ENCODE measurements at places on chromosomes 3 and 15. TPM values are rescaled to one million over a fixed set of nuclear protein-coding genes. Genes with fewer than 3 reads are reported as not detected.

Gene C15orf39
- total RNA-seq: 17.5 TPM

- no peak for DNase-seq
These were observed 107.2 kb downstream of the IL1RAP start for GRCh38 chr3:190620886-190621608.

DNA sequence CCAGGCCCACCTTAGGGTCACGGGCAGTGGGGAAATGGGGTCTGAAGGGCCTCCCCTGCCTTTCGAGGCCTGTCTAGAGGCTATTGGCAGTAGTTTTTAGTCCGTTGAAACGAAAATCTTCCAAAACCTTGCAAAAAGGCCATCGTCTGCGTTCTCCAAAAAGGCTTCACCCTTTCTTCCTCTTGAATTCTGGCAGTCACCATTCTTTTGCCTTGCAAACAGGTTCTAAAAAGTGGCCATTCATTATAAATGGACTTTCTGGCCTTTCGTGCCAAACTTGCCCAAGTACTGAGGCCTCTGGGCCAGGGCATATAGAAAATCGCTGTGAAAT is 367 bp upstream of the TARS3 start:
- DNase-seq: no peak

Gene CEP19
- 5.5 TPM for total RNA-seq

- DNase-seq: no peak
These were observed 177.2 kb downstream of the LRRC3B start for GRCh38 chr3:26799679-26800317.

Gene GOLGA6B
- 1.1 TPM for total RNA-seq

Gene MAGEL2
- total RNA-seq: not detected

- no peak for DNase-seq
These were observed 111.8 kb upstream of the C15orf61 start for GRCh38 chr15:67409175-67409574.

GRCh38 chr15:35289024-35289617 is 204.0 kb upstream of the NANOGP8 start:
- no peak for DNase-seq

Gene ABI3BP
- 0.12 TPM for total RNA-seq

DNA sequence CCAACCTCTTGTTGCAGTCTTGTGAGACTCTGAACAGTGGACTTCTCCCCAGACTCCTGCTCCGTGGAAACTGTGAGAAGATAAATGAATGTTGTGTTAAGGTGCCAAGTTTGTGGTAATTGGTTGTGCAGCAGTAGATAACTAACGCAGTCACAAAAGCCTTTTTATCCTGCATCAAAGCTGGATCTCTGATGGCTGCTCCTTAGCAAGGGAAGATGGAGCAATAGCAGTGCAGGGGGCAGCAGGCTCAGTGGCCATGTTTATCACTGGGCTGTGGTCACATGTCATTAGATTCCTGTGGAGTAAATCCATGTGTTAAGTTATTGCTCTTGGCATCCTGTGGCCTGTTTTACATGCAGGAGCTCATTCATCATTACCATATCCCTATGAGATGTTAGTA is 13.5 kb downstream of the CMTM7 start:
- DNase-seq: no peak

Gene MB21D2
- total RNA-seq: 3.7 TPM

DNA sequence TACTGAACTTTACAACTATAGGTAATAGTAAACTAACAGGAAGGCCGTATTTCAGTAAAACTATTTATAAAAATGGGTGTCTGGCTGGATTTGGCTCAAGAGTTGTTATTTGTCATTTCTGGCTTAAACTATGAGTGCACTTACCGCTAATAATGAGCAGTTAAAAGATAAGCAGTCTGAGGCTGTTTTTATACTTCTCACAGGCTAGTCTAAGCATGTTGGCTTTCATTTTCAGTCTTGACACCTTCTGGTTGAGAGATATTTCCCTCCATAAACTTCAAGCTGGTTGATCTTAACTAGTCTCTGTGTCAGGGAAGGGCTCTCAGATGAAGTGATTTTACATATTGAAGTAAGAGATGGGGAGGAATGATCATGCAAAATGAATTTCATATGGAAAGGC is 96.1 kb downstream of the RSRC1 start:
- no peak for DNase-seq

DNA sequence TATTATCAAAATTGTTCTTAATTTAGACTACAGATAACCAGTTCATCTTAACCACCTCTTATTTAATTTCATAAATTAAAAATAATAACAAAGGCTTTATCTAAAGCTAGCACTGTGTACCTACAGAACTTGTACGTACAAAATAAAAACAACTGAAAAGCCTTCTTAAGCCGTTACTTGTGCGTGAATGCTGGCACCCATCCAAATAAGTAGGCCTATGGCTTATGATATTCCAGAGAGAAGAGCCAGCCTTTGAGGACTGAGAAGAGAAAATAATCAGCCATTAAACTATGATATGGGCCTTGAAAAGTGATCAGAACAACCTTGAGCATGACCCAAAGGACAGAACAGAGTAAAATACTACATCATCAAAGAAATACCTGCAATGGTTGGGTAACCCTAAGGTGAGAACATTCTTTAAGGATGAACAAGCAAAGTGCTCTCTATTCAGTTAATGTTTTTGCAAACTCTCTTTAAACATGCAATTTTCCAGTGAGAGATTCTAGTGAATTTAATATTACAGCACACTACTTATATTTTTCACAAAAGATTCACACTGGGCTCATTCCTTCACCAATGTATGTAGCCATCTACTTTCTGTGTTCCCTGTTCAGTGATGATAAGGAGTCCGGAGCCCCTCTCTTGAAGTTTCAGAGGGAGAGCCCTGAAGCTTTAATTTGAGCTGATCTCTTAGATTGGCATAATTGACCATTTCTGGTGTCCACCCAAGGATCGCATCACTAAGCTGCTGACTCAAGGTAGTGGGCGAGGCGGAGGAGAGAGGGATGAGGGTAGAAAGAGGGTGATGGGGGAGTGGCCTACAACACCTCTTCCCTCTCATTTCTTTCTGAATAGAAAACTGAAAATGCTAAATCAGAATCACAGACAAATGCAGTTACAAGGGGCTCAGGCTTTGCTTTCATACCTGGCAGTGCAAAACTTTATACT is 7.7 kb upstream of the ACTC1 start:
- DNase-seq: no peak

- no peak for DNase-seq
These were observed 11.9 kb downstream of the C2CD4B start for GRCh38 chr15:62153228-62153627.

GRCh38 chr15:55707518-55707917 is 35.4 kb downstream of the PRTG start:
- DNase-seq: no peak

DNA sequence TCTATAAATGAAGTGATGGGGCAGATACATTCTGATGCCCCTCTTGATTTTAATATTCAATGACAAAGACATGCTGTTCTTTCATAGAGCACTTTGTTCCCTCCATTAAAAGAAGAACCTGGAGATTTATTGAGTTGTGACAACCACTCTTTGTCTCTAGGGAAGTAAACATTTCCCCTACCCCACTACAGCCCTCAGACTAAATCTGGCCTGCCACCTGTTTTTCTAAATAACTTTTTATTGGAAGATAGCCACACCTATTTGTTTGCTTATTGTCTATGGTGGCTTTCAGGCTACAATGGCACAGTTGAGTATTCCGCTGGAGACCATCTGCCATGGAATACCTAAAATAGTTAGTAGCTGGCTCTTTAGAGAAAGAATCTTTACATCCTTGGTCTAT is 41.2 kb upstream of the ZNF385D start:
- no peak for DNase-seq

- DNase-seq: peak; percentile 39
These were observed 3.0 kb downstream of the MYL3 start for GRCh38 chr3:46860017-46860809.

Gene KY
- not detected for total RNA-seq

Gene MEX3B
- 1.2 TPM for total RNA-seq

GRCh38 chr3:133573054-133573628 is 345 bp upstream of the CDV3 start:
- peak; percentile 100 for DNase-seq

Gene ZNF502
- 1.1 TPM for total RNA-seq

Gene B2M
- 4,139 TPM for total RNA-seq

GRCh38 chr15:55766676-55767075 is 23.7 kb upstream of the PRTG start:
- DNase-seq: no peak

Gene MYLK
- total RNA-seq: 0.19 TPM

Gene UROC1
- not detected for total RNA-seq

DNA sequence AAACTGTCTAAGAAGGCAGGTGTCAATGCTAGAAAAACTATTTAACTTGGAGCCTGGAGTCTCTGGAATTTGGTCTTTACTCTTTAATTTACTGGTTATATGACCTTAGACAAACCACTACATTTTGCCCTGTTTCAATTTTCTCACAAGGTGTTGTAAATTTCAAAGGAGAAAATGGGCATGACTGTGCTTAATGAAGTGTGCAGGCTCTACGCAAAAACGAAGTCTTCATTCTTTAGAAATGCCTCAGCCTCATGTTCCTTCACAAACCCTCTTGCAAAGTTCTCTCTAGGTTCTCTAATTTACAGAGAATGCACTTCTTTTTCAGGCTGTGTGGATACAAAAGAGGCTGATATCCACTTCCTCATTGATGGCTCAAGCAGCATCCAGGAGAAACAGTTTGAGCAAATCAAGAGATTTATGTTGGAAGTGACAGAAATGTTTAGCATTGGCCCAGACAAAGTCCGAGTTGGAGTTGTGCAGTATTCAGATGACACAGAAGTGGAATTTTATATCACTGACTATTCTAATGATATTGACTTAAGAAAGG is 39.1 kb downstream of the COL6A5 start:
- no peak for DNase-seq

GRCh38 chr3:71288269-71288930 is 295.1 kb downstream of the FOXP1 start:
- no peak for DNase-seq

Gene RTP1
- total RNA-seq: not detected

- DNase-seq: no peak
These were observed 192.8 kb upstream of the THBS1 start for GRCh38 chr15:39388118-39388517.

- no peak for DNase-seq
These were observed 215.6 kb downstream of the RPLP1 start for GRCh38 chr15:69668039-69668705.

Gene PPP1R14D
- total RNA-seq: not detected

- no peak for DNase-seq
These were observed 33.0 kb upstream of the GNB5 start for GRCh38 chr15:52224211-52224610.

- DNase-seq: no peak
These were observed 148.3 kb upstream of the NPHP3 start for GRCh38 chr3:132870541-132870940.

Gene GOLGA6D
- total RNA-seq: not detected

DNA sequence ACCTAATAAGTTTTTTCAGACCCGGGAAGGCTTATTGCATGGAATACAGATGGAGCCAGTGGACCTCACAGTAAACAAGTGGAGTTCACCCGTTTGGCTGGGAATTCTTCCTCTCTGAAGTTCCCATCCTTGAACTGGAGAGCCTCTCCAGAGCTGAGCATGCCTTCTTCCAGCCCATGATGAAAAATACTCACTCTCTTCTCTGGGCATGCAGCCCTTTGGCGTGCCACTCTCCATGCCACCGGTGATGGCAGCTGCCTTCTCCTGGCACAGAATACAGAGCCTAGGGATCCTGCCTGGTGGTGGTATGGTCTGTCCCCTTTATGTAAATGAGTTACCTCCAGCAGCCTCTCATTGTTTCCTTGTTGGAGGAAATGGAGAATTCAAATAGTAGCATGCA is 150.8 kb downstream of the LEKR1 start:
- DNase-seq: no peak

GRCh38 chr15:34606545-34606944 is 23.1 kb upstream of the GOLGA8B start:
- DNase-seq: no peak

Gene TYRO3
- total RNA-seq: 1.7 TPM

DNA sequence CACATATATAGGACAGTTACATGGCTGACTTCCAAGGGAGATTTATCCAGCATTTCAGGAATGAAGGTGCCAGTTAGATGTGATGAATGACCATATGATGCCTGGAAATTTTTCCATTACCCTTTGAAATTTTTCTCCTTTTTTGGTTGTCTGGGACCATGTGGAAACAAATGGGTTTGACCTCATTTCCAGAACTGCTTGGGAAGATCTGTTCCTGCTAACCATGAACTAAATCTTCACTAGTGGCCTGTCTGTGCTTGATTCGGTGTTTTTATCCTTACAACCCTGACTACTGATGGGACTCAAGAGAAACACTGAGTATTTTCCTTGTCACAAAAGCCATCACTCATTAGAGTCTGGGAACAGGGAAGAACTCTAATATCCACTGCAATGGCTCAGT is 409.4 kb downstream of the PDCD6IP start:
- no peak for DNase-seq

GRCh38 chr15:74904190-74904805 is 2.4 kb downstream of the FAM219B start:
- no peak for DNase-seq

GRCh38 chr3:71129611-71130431 is 453.7 kb downstream of the FOXP1 start:
- no peak for DNase-seq

GRCh38 chr3:69442771-69443311 is 57.0 kb upstream of the FRMD4B start:
- no peak for DNase-seq

DNA sequence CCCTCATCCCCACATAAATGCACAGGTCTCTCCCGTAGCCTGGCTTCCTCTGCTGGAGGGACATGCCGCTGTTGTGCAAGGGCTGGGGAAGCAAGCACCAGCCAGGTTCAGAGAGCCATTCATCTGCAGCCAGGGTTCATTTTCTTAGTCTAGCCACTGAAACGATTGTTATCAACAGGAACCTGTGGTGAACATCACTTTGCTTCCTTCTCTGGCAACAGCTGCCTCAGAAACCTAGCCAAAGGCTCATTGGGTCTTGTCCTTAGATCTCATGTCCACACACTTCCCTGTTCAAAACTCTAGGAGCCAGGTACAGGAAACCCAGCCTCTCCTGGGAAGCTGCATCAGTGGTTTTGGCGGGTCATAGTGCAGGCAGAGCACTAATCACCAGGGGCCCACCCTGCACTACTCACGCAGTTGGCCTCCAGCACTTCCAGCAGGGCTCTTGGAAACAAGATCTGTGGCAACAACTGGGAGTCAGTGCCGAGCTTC is 47.0 kb downstream of the OXNAD1 start:
- DNase-seq: no peak

Gene PATL2
- total RNA-seq: 12.4 TPM

Gene VWA5B2
- not detected for total RNA-seq

GRCh38 chr3:132445817-132446216 is 28.5 kb downstream of the DNAJC13 start:
- no peak for DNase-seq

Gene GHRL
- total RNA-seq: not detected

Gene GPR15
- 0.91 TPM for total RNA-seq

Gene GMPS
- total RNA-seq: 122 TPM

All from activated naive CD4-positive, alpha-beta T cell treated with anti-CD3 and anti-CD28 coated beads, Interleukin-2, amount 50 U/mL, for 72 hours (primary cell).